ENCODE measurements at places on chromosomes 13 and 19.

GRCh38 chr13:114311387-114311786 is 2.9 kb upstream of the CHAMP1 start:
- DNase-seq, result no peak

DNA sequence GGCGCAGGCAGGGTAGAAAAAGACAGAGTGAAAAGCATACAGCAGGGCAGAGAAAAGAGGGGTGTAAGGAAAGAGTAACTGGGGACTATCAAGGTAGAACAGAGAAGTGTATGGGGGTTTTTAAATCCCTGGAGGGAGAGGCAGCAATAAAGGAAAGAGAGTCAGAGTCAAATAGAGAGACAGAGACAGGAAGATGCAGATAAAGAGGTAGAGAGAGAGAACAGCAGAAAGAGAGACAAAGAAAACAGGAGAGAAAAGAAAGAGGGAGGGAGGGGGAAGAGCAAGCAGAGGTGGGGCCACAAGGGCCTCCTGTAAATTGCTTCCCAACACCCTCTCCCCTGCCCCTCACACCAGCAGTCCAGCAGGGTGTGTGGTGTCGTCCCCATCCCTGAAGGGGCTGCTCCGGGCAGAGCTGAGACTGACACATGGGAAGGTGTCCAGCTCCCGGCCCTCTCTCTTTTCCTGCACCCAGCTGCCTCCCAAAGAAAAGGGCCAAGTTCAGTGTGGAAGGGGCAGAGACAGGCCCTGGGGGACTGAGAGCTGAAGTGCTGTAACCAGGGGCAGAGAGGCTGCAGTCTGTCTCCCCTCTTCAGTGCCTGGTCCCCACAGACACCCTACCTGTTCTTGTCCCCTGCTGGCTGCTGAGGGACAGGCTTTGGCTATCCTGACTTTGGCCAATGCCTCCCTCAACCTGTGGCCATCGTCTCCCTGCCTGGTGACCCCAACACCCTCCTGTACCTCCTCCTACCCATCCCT is 17.4 kb upstream of the POU2F2 start:
- no peak for DNase-seq

- DNase-seq, result no peak
These were observed 73.5 kb upstream of the PCDH17 start for GRCh38 chr13:57558051-57558467.

GRCh38 chr13:97446448-97446847 is 12.5 kb downstream of the RAP2A start:
- no peak for DNase-seq

DNA sequence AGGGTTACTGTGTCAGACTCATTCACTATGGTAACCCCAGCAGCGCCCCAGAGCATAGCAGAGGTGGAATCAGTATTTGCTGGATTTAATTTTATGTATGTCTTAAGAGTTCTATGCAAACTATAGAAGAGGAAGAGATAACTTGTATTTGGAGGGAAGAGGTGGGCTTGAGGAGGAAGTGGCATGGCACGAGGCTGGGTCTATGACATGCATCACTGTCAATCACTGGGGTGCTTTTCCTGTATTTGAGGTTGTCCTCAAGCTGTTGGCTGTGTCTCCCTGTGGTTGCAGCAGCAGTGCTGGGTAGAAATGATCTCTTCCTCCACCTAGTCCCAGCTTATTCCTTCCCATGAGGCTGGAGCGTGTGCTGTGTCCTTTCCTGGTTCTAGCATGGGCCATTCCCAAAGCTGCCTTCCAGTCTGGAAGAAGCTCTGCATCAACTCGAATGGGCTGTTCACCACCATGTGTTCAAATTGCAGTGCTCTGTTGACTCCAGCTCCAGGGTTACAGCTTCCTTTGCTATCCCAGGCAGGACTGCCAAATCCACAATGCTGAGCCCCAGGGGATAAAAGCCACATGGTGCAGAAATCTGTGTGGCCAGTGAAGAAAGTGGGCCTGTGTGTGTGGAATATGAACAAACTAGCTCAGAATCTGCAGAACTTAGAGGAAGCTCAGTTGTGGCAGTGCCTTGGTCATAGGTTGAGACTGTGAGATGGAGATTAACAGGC is 73.1 kb upstream of the MTIF3 start:
- DNase-seq, result no peak

DNA sequence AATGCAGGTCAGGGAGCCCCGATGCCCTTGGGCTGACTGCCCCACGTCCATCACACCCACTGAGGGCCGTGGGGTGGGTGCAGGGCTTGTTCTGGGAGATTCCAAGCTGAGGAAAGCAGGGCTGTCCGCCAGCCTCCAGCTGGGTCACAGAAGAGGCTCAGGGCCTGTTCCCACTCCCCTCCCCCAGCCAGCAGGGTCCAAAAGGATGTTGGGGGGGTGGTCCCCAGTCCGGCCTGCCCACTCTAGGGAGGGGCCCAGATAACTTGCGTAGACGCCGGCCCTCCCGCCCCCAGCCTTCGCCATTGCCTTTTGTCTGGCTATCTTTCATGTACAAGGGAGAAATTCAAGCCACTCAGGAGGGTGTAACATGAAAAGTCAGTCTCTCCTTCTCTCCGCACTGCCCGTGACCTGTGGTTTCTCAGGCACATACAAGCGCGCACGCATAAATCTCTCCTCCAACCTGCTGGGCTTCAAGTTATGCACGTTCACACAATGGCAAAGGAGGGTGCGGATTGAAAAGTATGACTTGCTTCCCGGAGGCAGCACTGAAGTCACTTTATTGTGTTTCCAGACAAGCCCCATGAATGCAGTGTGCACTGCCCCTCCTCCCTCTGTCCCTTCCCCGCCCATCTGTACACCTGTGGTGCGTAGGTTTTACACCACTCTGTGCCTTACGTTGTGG is 20.2 kb downstream of the CARM1 start:
- no peak for DNase-seq

DNA sequence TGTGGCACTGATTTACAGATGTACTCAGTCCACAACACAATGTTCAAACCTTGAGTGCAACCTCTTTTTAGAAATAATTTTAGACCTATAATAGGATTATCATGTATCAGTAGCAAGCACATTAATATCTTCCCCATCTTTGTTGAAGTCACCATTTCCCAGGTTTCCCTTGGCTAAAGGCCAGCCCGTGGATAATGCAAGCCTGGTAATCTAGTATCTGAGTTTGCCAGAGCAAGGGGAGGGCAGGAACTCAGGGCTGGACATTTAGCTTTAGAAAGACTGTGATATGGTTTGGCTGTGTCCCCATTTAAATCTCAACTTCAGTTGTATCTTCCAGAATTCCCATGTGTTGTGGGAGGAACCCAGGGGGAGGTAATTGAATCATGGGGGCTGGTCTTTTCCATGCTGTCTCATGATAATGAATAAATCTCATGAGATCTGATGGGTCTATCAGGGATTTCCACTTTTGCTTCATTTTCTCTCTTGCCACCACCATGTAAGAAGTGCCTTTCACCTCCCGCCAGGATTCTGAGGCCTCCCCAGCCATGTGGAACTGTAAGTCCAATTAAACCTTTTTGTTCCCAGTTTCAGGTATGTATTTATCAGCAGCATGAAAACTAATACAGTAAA is 37.7 kb downstream of the SLC6A16 start:
- no peak for DNase-seq

DNA sequence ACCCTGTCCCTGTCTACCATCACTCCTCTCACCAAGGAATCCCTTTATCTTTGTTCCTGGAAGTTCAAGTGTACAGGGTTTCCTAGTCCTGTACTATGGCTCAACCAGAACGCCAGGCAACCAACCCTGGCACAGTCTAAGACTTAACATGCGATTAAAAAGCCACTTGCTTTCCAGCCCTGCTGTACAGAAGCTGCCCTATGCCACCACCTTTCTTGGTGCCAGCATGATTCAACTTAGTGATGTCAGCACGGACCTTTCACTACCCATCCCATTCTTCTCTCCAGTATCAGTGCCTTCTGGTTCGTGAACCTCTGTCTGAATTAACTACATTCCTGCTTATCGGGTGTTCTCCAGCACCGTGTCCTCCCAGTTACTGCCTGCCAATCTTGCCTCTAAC is 151.1 kb downstream of the KLF12 start:
- DNase-seq, result no peak

All from A172 (cell line).